WTC11 (cell line): ENCODE measurements at places on chromosomes 7 and 10. TPM values are rescaled to one million over a fixed set of nuclear protein-coding genes. Genes with fewer than 3 reads are reported as not detected.

- DNase-seq, result no peak
- H3K27me3 ChIP-seq, result no peaks in the 10 kb centered on the region
- no peaks in the 10 kb centered on the region for H3K4me1 ChIP-seq
- no peak overlapping the region for H3K27ac ChIP-seq
Measured at GRCh38 chr10:54667136-54667535, 133.9 kb downstream of the PCDH15 start.

- peaks cover 54% of the 10 kb centered on the region for H3K4me1 ChIP-seq
- DNase-seq, result no peak
- no peak overlapping the region for H3K4me3 ChIP-seq
- no peaks in the 10 kb centered on the region for H3K36me3 ChIP-seq
- peaks cover 4% of the 10 kb centered on the region; the same call in 1 of the 2 replicates for H3K27me3 ChIP-seq
Measured at GRCh38 chr7:36651404-36651803, 72.9 kb downstream of the AOAH start.

GRCh38 chr7:46174196-46174580 is 253.1 kb upstream of the IGFBP3 start:
- H3K4me3 ChIP-seq, result no peak overlapping the region
- DNase-seq, result no peak
- no peak overlapping the region for H3K27ac ChIP-seq
- H3K4me1 ChIP-seq, result peaks cover 12% of the 10 kb centered on the region
- no peaks in the 10 kb centered on the region for H3K27me3 ChIP-seq

DNA sequence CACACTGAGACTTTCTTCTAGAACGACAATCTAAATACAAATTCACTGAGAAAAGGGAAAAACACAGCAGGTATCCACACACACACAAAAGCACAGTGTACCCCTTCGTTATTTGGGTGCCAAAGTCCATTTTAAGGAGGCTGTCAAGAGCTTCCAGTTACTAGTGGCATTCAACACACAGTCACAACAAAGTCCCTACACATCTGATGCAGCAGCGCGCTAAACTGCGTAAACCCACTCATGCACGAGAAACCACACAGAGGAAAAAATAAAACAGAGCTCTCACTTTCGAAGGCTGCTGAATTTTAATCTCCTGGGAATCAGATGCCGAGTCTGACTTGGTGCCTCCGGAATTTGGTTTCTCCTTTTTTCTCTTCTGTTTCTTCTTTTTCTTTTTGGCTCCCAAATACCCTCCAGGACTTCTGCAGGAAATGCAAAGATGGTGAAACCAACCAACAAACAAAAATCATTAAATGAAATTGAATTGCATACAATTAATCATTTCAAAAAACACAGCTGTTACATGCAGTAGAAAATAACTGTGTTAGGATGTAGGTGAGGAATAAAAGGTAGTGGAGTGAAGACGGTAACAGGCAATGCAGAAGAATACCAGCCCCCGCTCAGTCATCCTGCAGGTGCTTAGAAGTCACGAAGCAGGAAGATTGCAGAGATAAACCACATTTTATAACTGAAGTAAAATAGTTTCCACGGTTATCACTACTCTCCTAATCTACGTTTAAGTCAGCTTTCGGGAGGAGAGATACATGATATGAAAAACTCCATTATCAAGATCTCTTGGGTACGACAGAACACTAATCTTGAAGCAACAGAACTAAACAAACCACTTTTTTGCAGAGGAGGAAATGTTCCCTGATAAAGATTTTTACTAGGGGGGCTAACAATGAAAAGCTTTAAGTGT is 27.1 kb downstream of the NMT2 start:
- H3K4me3 ChIP-seq, result no peak overlapping the region
- H3K36me3 ChIP-seq, result no peaks in the 10 kb centered on the region
- DNase-seq, result no peak
- no peak overlapping the region for H3K27ac ChIP-seq

- H3K27ac ChIP-seq, result no peak overlapping the region
- H3K4me3 ChIP-seq, result no peak overlapping the region
- H3K36me3 ChIP-seq, result peaks cover 8% of the 10 kb centered on the region
- no peak for DNase-seq
- H3K4me1 ChIP-seq, result peaks cover 11% of the 10 kb centered on the region
Measured at GRCh38 chr7:29033584-29033983, 75.5 kb upstream of the TRIL start.

The CHAT gene
- not detected in 3 replicates for total RNA-seq

DNA sequence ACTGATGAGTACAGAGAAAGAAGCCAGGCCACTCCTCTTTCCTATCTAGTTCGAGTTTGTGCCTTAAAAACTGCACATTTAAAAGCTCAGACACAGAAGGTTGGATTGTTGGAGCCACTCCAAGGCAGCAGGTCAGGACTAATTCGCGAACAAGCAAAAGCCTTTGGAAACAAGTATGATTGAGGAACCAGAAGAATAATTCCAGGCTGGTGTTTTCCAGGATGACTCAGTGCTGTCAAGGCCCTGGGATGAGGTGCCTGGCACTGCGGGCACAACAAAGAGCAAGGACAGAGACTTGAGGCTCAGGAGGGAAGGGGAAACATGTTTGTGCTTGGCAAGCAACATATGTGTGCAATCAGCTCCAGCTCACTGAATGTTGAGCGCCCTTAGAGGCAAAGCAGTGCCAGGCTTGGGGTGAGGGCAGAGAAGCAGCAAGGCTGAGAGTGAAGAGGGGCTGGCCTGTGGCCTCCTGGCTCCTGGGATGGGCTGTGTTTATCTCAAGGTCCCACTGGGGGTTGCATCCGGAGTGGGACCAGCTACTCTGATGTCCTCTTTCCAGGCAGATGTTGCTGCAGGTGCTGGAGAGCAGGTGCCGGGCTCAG is 44.1 kb downstream of the VSTM4 start:
- no peaks in the 10 kb centered on the region for H3K36me3 ChIP-seq
- H3K4me3 ChIP-seq, result no peak overlapping the region
- no peaks in the 10 kb centered on the region for H3K27me3 ChIP-seq
- H3K27ac ChIP-seq, result no peak overlapping the region
- no peaks in the 10 kb centered on the region for H3K4me1 ChIP-seq

The WAPL gene
- 41.7 to 48.0 TPM (median 41.8 TPM) in 3 replicates for total RNA-seq

DNA sequence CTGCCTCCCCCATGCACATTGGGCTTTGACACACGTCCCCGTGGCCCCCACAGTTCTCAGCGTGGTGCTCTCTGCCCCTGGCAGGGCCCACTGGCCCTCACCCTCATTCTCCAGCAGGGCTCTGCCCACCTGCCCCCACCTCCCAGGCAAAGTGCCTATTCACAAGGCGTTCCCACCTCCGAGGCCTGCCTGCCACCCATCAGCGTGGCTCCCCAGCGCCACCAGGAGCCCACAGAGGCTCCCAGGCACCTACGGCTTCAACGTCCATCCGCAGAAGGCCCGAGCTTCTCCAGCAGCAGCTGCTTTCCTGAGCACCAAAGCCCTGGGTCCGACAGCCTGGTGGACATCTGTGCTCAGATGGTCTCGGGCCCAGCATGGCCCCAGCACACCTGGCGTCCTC is 211.8 kb upstream of the PPP2R2D start:
- H3K4me3 ChIP-seq, result no peak overlapping the region
- H3K27ac ChIP-seq, result no peak overlapping the region
- no peaks in the 10 kb centered on the region for H3K36me3 ChIP-seq
- no peaks in the 10 kb centered on the region; the same call in 1 of the 2 replicates for H3K27me3 ChIP-seq

DNA sequence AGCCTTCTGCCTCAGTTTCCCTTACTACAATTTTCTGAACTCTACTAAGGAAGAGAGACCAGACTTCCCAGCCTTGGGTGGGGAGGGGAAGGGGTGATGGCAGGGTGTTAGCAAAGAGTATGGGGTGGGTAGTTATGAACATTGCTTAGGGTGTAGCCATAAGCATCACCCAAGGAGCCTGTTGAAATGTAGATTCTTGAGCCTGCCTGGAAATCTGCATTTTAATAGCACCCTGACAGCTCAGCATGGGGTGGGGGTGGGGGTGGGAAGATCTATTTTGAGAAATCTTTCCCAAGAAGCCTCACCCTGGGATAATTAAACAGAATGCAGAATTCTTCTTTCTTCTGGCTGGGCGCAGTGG is 164.8 kb downstream of the NRF1 start:
- H3K4me1 ChIP-seq, result peaks cover 66% of the 10 kb centered on the region
- peak overlapping the region; percentile 63 for H3K27ac ChIP-seq
- peaks cover 55% of the 10 kb centered on the region for H3K27me3 ChIP-seq
- no peak for DNase-seq

DNA sequence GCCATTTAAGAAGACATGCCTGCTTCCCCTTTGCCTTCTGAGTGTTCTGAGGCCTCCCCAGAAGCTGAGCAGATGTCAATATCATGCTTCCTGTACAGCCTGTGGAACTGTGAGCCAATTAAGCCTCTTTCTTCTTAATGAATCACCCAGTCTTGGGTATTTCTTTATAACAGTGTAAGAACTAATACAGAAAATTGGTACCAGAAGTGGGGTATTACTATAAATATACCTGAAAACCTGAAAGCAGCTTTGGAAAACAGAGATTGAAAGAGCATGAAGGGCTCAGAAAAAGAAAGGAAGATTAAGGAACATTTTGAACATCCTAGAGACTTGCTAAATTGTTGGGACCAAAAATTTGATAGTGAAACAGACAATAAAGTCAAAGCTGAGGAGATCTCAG is 12.0 kb upstream of the RNF32 start:
- 0 out of 2 replicates have a peak, but pooled peaks cover 3% of the 10 kb centered on the region for H3K4me1 ChIP-seq
- no peak overlapping the region for H3K4me3 ChIP-seq
- no peak overlapping the region for H3K27ac ChIP-seq

- no peaks in the 10 kb centered on the region for H3K27me3 ChIP-seq
- no peak for DNase-seq
- no peaks in the 10 kb centered on the region for H3K36me3 ChIP-seq
Measured at GRCh38 chr10:122665329-122665860, 34.3 kb downstream of the C10orf120 start.

GRCh38 chr7:40220421-40220911 is 85.7 kb downstream of the SUGCT start:
- H3K4me1 ChIP-seq, result no peaks in the 10 kb centered on the region
- peaks cover 22% of the 10 kb centered on the region for H3K36me3 ChIP-seq
- H3K4me3 ChIP-seq, result no peak overlapping the region
- H3K27me3 ChIP-seq, result no peaks in the 10 kb centered on the region
